Putamen (tissue), 1 donor: ENCODE measurements at places on chromosomes 1 and 21.
A peak's percentile ranks its signal among the peaks of the same experiment; 100 is the strongest.

- no peak for DNase-seq
Observed at GRCh38 chr21:41869771-41870170, 9.4 kb downstream of the PRDM15 start.

GRCh38 chr1:32636914-32637645 is 13.3 kb downstream of the ZBTB8OS start:
- DNase-seq = no peak

GRCh38 chr1:29256979-29257804 is 20.9 kb downstream of the PTPRU start:
- no peak for DNase-seq

GRCh38 chr1:151372058-151372934 is at the start of gene SELENBP1:
Gene SELENBP1, minus strand, starts transcription at chr1:151372705. Its CDS starts 64 bp downstream, at chr1:151372641.
- peak; percentile 62 for DNase-seq

GRCh38 chr1:17412093-17412870 is 27.2 kb downstream of the RCC2 start:
- no peak for DNase-seq

DNA sequence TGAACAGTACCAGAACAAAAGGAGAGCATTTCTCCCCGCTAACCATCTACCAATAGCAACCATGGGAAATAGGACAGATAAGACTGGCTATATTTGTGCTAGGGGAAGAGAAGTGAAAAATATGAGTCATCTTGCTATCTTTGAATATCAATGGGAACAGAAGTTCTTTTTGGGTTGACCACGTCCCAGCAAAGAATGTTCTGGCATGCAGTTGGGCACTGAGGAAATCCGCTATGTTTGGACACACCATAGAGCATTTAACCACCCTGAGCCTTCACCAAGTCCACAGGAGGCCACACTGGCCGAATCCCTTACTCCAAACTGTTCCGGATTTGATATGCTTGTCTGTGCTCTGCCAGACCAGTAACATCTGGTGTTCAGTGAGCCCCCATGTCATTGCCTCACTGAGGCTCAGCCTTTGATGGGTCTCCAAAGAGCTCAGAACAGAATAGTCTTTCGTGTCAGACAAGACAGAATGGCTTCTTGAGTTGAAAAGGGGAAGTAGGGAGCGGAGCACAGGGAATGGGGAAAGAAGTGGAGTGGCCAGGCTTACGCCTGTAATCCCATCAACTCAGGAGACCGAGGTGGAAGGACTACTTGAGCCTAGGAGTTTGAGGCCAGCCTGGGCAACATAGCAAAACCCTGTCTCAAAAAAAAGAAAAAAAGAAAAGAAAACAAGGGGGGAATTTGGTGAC is 81.4 kb downstream of the SMYD2 start:
- DNase-seq = peak; percentile 17
